Astrocyte (in vitro differentiated cells and primary cell): ENCODE measurements at places on chromosomes 5 and 9.

GRCh38 chr9:93267681-93268505 lies 84.0 kb downstream of the WNK2 start:
- no peak for DNase-seq

- DNase-seq: no peak
These were observed 546.4 kb upstream of the ARRDC3 start for GRCh38 chr5:91929522-91929817.

DNA sequence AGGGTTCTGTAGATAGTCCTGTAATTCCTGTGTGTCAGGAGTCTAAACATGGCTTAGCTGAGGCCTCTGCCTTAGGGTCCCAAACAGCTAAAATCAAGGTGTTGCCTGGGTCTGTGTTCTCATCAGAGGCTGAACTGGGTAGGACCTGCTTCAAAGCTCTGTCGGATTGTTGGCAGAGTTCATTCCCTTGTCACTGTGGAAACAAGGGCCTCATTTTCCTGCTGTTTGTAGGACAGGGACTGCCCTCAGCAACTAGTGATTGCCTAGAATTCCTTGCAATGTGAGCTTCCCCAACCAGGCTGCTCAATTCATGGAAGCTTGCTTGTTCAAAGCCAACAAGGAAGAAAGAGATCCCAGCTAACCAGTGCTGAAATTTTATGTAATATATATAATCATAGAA lies 283.2 kb downstream of the DNAH5 start:
- no peak for DNase-seq

- peak; percentile 88 for DNase-seq
These were observed 76.7 kb downstream of the ITGA1 start for GRCh38 chr5:52864371-52864770.
